ENCODE measurements at places on chromosomes 13 and 19.

DNA sequence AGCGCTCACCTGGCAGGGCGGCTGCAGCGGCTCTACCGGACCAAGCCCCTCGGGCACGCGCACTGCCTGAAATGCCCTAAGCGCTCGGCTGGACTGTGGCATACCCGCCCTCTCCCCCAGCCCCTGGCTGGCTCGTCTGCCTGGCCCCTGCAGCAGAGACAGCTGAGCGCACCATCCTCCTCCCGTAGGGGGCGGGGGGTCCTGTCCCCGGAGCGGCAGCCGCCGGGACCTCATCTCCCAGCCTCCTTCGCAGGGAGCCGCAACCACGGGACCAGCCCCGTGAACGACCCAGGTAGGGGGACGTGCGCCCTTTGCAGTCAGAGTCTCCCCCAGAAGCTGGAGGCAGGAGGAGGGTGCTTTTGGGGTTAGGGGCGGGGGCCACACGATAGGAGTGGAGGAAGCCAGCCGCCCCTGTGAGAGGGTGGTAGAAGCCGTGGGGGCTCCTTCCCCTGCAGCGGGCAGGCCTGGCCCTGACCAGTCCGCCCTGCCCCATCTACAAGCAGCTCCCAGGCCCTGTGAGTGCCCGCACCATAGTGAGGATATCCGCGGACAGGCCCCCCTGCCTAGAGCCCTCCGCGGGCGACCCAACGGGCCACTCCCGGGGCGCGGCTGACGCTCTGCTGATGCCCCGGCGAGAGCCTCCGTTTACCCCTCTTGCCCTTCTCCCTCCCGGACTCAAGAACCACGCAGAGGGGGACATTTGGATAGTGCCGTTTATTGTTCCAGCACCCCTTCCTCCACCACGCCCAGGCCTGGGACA lies 34.2 kb downstream of the ZNF787 start:
- DNase-seq = no peak

GRCh38 chr13:29543230-29544215 lies 52.0 kb downstream of the SLC7A1 start:
- no peak for DNase-seq

DNA sequence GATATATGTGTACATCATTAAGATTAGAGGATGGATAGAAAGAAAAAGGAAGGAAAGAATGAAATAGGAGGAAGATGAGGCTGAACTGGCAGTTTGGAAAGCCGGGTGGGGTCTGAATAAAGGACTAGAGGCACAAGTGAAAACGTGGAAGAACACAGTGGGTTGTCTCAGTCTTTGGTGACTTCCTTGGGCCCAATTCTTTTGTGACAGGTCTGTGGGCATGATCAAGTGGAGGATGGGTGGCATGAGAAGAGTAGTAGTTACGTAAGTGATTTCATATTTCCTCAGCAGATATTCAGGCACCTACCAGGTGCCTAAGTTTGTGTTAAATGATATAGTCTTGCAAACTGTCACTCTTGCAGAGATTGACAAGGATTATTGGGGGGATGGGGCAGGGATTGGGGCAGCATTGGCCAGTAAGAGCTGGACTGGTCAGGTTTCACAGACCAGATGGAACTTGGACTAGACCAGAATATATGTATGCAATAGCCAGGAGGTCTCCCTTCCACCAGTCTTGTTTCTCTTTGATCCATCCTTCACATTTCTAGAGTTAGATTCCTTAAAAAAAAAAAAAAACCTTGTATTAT lies 2.7 kb downstream of the TPP2 start:
- DNase-seq = no peak

DNA sequence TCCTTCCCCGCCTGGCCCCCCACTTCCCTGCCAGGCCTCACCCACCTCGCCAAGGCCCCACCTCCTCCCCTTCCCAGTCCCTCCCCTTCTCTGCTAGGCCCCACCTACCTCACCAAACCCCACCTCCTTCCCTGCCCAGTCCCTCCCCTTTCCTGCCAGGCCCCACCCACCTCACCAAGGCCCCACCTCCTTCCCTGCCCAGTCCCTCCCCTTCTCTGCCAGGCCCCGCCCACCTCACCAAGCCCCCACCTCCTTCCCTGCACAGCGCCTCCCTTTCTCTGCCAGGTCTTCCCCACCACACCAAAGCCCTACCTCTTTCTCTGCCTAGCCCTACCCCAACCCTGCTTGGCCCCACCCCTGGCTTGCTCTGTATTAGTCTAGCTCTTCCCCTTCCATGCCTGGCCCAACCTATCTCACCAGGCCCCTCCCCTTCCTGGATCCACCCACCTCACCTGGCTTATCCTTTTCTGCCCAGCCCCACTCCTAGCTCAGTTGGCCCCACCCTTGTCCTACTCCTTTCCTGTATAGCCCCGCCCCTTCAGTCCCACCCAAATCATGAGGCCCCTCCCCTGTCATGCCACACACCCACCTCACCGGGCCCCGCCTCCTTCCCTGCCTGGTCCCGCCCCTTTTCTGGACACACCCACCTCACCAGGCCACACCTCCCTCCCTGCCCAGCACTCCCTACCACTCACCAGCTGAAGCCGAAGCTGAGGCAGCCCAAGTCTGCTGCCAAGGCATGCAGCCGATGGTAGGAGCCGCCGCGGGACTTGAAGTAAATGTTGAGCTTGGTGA lies 16.2 kb downstream of the CERS1 start:
- DNase-seq = no peak

GRCh38 chr19:4851551-4852290 lies 15.7 kb downstream of the PLIN3 start:
- peak; percentile 75 for DNase-seq

GRCh38 chr13:46113596-46113995 lies 8.8 kb upstream of the CPB2 start:
- DNase-seq = no peak

All from left forelimb (tissue), 1 donor.